ENCODE measurements at places on chromosomes 6 and 20. TPM values are rescaled to one million over a fixed set of nuclear protein-coding genes. Genes with fewer than 3 reads are reported as not detected.
A peak's percentile ranks its signal among the peaks of the same experiment; 100 is the strongest.

- DNase-seq, result peak; percentile 71
These were observed 42.3 kb upstream of the NAA20 start for GRCh38 chr20:19974630-19975435.

GRCh38 chr20:23046431-23046830, 3.0 kb downstream of the THBD start:
- DNase-seq, result no peak

GRCh38 chr6:166583230-166583965, 3.1 kb downstream of the RAMACL start:
- DNase-seq, result no peak

- DNase-seq, result no peak
These were observed 160.2 kb downstream of the BTBD3 start for GRCh38 chr20:12077875-12078274.

Gene PKIB
- 1.3 TPM for polyA plus RNA-seq
